ENCODE measurements at places on chromosomes 3 and 15.

DNA sequence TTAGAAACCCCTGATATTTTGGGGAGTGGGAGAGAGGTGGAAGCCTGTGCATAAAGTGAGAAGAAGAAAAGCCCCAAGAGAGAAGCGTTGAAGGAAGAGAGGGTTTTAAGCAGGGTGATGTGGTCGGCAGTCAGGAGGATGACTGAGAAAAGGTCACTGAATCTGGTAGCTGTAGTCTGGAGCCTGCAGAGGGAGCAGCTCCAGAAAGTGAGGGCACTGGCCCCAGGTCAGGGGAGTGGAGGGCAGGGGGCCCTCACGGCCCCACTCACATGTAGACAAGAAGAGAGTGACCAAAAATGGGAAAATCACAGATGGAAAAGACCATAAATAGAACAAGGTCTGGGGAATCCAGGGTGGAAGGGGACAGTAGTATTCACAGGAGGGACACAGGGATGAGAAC is 105.5 kb downstream of the RYK start:
- DNase-seq = no peak

DNA sequence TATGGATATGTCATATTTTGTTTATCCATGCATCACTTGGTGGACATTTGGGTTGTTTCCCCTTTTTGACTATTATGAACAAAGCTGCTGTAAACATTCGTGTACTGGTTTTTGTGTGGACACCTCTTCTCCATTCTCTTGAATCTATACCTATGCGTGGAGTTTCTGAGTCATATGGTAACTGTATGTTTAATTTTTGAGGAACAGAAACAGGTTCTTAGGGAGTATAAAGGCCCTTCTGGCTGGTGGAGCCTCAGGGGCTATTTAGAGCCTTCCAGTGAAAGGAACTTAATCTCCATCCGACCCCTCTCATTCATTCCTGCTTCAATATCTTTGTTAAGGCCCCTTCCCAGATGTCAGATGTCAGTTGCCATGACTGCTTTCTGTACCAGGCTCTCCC is 14.1 kb upstream of the CTXND1 start:
- no peak for DNase-seq

- no peak for DNase-seq
Measured at GRCh38 chr15:32642667-32643435, 1.3 kb downstream of the SCG5 start.

- DNase-seq = no peak
Measured at GRCh38 chr3:15015456-15015855, 49.7 kb downstream of the MRPS25 start.

DNA sequence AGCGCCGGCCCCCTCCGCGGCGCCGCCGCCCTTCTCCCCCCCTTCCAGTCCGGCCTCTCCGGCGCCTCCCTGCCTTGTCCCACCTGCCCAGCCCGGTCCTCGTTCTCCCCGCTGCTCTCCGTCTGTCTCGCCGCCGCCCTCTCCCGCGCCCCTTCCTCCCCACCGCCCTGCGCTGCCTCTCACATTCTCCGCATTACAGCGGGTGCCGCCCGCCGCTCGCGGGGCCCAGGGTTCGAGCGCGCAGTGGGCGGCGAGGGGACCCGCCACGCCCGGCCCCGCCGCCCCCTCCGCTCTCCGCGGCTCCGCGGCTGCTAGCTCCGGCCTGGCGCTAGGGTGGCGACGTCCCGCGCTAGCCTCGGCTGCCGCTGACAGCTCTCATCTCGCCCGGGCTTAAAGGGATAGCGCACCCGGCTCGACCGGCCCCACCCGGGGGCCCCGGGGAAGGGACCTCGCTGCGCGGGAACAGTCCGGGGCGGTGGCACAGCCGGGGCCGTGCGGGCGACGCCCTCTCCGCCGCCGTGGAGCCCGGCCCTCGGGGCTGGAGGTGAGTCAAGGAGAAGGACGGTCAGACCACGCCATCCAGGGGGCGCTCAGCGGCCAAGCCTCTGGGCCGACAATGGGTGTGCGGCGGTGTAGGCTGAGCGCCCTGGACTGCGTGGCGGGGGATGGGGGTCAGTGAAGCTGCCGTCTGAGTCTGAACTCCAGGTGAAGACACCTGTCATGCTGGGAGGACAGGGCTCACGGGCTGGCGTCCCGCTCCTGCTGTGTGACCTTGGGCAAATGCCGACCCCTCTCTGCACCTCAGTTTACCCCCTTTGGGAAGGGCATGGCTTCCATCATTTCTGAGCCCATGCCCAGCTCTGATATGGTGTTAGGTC is 187.4 kb upstream of the LINGO1 start:
- DNase-seq = no peak

- DNase-seq = no peak
Measured at GRCh38 chr15:59148153-59148833, 43.3 kb downstream of the CCNB2 start.

GRCh38 chr15:38193496-38193895 is 59.1 kb upstream of the SPRED1 start:
- DNase-seq = no peak

- DNase-seq = no peak
Measured at GRCh38 chr3:155391551-155391958, 98.1 kb upstream of the STRIT1 start.

- no peak for DNase-seq
Measured at GRCh38 chr3:28265641-28266040, 24.2 kb downstream of the CMC1 start.

GRCh38 chr3:22795917-22796316 is 407.2 kb upstream of the UBE2E2 start:
- DNase-seq = no peak

GRCh38 chr15:66773129-66773873 is 71.3 kb downstream of the SMAD6 start:
- DNase-seq = no peak

DNA sequence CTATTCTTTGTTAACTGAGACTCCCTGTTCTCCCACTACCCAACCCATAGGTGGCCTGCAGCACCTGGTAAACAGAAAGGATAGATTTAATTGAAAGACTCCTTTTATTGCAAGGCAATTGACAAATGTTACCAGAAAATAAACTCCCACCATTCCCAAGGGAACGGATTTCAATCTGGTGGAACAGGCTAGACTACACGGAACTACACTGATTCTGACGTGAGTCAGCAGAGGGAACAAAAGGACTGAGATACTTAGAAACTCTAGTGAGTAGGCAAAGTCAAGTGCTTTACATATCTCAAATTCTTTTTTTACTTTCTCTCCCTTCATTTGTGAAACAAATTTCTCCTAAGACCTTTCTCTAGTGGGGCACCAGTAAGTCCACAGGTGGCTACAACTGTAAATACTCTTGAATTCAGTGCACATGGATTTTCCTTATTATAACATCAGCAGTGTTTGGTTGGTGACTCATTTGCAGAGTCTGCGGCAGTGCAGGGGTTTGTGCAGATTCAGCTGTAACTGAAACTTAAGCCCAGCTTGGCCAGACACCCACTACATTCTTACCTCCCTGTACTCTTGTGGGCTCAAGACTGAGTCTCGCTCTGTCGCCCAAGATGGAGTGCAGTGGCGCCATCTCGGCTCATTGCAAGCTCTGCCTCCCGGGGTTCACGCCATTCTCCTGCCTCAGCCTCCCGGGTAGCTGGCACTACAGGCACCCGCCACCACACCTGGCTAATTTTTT is 34.3 kb upstream of the PLSCR2 start:
- DNase-seq = no peak

DNA sequence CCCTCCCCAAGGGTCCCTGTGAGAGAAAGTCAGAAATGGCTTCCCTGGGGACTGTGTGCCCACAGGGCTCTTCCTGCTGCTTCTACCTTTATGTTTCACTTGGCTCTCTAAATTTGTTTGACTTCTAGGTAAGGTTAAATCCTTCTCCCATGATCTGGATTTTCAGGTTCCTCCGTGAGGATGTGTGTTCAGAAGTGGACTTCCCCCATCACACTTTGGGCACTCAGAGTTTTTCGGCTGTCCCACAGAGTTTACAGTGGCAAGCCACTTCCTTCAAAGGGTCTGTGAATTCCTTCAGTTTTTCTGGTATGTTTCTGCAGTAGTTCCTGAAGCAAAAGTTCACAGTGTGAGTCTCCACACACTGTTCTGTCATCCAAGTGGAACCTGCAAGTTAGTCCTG is 30.9 kb upstream of the RARB start:
- no peak for DNase-seq

GRCh38 chr3:24168977-24169376 is 223.9 kb downstream of the NR1D2 start:
- no peak for DNase-seq

DNA sequence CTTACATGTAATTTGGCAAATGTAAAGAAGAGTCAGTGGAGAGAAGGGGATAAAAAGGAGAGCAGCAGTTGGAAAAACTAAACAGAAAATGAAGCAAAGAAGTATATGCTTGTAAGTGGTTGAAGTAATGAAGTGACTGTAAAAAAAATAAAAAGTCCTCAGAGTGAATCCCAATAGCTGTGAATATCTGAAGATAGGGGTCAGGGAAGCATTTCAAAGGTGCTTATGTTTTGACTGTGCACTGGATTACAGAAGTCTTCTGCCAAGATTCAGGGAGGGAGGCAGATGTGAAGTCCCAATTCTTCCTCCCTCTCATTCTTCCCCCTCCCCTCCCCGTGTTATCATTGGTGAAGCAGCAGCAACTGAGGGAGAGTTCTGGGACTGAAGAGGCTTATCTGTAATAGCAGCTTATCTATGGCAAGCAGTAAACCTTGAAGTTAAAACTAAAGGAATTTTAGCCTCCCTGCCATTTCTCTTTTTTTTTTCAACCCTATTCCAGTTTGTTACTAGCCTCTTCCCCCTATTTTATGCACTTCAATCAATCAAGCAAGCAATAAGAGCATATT is 597.9 kb downstream of the IGSF11 start:
- DNase-seq = no peak

DNA sequence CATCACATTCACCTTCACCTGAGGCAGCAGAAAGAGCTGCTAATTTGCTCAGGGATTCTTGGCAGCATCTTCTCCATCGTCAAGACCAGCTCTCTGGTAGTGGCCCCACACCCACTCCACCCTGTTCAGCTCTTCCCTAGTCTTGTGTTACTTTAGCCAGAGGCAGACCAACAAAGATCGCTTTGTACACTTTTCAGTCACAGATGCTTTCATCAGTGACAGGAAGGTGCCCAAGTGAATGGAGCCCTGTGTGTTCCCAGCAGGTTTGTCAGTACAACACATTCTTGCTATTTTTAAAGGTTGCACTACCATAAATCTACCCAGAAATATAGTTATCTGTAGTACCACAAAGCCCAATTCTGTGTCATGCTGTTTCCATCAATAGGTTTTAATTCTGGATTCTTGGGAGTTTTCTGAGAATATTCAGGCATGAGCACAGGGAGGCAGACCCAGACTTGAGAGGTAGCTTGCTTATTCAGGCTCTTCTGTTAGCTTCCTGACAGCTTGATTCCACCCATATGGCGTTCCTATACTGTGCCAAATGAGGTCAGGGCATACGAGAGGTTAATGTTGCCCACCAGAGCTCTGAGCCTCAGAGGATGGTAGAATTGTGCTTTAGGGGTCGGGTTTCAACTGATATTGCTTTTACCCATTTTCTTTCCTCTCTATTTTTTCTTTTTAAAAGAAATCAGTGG is 109.8 kb upstream of the MANF start:
- DNase-seq = no peak

GRCh38 chr3:133472889-133473288 is 73.0 kb downstream of the BFSP2 start:
- DNase-seq = no peak

DNA sequence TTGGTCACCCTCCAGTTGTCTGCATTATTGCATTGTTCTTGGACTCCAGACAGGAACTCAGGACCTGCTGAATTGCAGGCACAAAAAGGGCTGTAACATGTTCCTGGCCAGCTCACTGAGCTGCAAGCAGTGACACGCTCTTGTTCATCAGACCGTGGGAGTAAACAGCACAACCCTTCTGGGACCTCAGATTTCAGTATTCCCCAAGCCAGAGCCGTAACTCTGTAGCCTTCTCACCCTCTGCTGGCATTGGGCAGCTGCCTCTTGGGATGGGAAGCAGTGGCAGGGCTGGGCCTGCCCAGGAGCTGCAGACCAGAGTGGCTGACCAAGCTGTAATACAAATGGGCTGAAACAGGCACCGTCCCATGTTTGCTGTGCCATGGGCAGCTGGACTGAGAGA is 607.1 kb upstream of the BCHE start:
- no peak for DNase-seq

DNA sequence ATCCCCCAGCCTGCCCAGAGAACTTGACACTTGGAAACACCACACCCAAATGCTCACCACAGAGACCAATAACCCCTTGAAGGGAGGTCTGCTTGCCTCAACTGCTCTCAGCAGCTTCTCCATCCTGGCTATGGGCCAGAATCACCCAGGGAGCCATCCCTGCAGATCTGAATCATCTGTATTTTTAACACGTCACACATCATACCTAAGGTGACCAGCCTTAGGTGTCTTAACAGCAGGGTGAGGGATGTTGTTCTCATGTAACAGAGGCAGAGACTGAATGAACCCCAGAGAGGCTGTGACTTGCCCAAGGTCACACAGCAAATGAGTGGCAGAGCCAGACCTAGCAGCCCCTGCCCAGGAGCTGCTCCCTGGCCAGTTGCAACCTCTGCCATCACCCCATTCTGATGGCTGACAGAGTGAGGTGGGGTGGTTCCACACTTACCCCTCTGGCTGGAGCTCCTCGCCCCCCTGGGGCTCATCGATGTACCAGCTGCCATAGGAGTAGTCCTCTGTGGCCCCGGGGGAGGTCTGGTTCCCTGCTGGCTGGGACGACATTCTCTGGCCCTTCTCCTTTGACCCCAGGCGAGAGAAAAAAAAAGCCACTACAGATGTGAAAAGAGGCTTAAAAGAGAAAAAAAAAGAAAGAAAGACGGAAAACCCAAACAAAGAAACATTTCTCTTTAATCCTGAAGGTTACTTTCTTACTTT is 722 bp downstream of the STRA6 start:
- DNase-seq = no peak

GRCh38 chr15:35208353-35208752 is 123.3 kb upstream of the NANOGP8 start:
- no peak for DNase-seq

DNA sequence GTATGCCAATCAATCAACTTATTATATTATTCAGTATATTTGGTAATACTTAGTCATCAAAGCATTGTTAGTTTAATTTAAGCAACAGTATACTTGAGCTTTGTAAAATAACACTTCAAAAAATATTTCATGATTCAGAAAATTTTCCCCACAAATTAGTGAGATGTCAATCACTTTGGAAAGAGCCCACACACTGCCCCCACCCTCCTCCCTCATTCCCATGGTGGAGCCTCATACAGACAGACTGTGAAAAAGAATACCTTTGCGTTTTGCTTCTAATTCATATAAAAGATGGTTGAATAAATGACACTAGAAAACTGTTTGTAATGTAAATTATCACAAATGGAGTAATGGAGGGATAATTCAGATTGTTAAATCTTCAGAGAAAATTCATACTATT is 43.3 kb upstream of the MYO5C start:
- no peak for DNase-seq

All from stimulated activated CD4-positive, alpha-beta T cell treated with anti-CD3 and anti-CD28 coated beads, Interleukin-12 subunit alpha, Interleukin-12 subunit beta, amount 100 ng/mL, for 24 hours (primary cell).